Stimulated activated CD8-positive, alpha-beta memory T cell treated with anti-CD3 and anti-CD28 coated beads, Interleukin-15, amount 100 ng/mL, for 1 hour (primary cell): ENCODE measurements at places on chromosomes 5 and 9.

DNA sequence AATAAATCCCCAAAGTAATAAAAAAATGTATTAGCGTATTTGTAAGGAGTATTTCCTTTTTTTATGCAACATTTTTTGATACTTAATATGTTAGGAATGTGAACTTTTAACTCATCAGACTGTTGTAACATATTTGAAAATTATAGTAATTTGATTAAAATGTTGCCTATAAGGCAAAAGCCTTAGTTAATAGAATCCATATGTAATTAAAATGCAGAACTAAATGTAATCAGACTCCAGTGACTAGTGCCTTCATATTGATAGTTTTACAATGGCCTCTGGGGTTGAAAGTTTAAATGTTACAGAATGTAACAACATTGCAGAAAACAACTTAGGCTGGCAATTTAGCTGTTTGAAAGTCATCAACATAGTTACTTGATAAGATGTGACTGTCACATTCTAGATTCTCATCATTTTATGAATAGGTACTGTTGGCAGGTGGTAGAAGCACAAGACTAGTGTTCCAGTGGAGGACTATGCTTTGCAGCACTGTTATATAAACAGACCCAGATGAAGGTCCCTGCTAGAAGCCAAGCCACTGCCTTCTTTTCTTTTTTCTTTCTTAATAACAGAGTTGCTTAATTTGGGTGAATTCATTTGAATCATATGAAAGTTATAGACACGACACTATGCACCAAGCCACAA, 382.9 kb downstream of the CCDC171 start:
- no peak for DNase-seq

DNA sequence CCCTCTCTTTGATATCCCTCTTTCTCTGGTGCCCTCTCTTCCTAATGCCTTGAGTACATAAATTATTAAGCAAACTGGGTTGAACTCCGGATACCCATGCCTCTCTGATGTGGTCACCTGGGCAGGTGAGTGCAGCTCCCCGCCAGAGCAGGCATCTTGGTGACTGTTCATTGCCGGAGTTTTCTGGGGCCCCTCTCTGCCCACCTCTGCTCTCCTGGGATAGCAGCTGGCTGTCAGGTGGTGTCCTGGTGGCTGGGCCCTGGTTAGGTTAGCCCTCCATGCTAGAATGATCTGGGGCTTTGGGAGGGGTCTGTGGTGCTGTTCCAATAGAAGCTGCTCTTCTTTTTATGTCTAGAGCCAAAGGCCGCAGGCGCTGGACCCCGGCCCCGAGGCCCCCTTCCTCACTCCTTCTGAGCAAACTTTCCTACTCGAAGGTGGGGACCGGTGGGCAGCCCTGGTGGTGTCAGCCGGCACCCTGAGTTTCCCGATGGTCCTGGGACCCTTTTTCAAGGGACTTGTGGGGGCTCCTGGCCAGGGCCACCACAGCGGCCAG, 4.9 kb upstream of the SCGB3A1 start:
- no peak for DNase-seq

- no peak for DNase-seq
Measured at GRCh38 chr5:168920019-168920810, 341.0 kb upstream of the PANK3 start.

- DNase-seq, result no peak
Measured at GRCh38 chr9:93422977-93423616, 28.4 kb upstream of the FAM120A start.

DNA sequence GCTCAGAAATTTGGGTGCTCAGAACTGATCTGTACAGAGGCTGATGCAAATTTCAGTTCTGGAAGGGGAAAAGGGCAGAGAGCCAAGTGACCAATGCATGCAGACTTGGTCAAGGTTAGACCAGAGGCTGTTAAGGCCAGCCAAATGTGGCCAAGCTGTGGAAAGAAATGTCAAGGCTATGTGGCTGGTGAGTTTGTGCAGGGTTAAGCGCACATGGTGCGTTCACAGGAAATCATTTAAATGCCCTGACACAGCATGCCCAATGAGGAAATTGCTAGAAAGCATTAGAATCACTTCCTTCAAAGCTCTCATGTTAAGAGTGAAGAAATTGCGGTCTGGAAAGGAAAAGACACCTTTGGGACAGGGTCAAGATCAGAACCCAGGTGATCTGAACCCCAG, 58.0 kb downstream of the PTPN3 start:
- DNase-seq, result no peak

GRCh38 chr9:135308821-135309762, 170.5 kb upstream of the PPP1R26 start:
- DNase-seq, result no peak

DNA sequence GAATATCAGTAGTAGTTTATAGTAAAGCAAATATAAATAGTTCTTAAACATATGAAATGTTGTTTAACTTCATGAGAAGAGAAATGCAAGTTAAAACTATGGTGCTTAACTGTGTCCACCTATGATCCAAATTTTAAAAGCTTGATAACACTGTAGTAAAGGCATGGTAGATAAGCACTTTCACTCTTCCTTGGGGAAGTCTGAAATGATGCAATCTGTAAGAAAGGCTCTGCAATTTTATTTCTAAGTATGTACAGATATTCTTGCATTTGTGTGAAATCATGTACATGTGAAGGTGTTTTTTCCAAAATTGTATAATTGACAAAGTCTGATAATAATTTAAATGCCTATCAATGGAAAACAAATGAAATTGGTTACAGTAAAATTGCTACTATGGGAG, 66.9 kb downstream of the SYK start:
- no peak for DNase-seq

DNA sequence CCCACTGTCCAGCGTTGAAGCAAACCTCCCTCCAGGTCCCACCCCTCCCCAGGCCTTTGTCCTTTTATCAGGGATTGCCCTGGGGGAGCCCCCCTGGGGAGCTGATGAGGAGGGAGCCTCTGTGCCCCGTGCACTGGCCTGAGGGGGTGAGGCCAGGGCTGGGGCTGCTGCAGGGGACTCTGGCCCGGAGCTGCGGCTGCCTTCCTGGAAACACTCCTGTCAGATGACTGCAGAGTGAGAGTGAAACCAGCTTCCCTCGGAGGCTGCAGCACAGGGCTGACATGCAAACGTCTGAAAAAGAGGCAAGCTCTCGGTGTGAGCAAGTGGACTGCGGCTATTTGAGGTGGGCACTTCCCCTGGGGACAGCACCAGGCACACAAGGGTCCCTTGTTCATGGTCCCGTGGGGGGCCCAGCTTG, 4.6 kb upstream of the TRAF2 start:
- no peak for DNase-seq

- DNase-seq, result no peak
Measured at GRCh38 chr9:113652355-113653152, 189.0 kb downstream of the RGS3 start.

GRCh38 chr5:112586596-112587062, 151.1 kb upstream of the APC start:
- no peak for DNase-seq
